Stimulated activated CD4-positive, alpha-beta T cell treated with anti-CD3 and anti-CD28 coated beads, Interleukin-1b, Interleukin-23, amount 100 ng/mL, for 1 hour (primary cell): ENCODE measurements at places on chromosomes 5 and 9.

DNA sequence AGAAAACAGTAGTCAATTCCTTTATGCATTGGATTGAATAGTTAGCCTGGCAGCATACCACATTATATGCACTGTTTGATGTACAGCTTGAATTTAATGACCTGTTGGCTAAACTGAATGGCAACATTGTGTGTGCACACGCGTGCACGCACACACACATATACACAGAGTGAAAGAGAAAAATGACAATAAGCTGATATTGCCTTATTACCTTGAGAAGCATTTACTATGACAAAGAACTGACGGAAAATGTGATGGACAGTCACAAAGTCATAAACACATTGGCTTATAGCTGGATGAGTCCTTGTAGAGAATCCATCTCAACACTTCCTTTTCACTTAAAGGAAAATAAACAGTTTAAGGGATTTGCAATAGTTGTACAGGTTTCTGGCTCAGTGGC lies 15.5 kb downstream of the JAKMIP2 start:
- no peak for DNase-seq

GRCh38 chr9:137326445-137327065 lies 24.5 kb upstream of the NRARP start:
- DNase-seq = no peak

DNA sequence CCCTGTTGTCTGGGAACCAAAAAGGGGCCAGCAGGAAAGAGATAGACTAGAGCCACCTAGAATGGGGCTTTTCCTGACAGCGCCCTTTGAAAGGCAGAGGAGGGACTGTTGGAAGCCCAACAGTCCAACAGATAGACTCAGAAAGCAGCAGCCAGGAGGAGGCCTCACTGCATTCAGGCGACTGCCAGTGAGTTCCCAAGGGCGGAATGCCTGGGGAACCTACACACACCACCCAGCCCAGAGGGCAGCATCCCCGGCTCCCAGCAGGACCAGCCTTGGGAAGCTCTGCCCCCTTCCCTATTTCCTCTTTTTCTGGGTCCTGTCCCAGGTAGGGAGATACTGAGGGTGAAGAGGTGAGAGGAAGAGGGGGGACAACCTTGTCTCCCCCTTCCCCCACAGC lies 192.4 kb upstream of the KLF4 start:
- DNase-seq = no peak

DNA sequence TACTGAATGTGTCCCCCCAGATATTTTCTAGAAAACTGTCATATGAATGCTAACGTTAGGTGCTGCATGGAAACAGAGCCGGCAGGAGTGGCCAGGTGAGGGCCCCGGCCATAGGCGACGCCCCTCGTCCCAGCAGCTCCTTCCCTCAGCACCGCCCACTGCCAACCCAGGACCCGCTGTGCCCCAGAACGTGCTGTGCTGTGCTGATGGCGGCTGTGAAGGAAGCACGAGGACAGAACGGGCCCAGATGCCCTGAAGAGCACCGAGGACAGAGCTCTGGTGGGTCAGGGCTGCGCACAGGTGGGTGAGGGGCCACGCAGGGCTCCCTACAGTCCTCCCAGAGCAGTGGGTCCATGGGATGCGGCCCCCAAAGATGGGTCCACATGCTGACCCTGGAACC lies 30.3 kb downstream of the LPCAT1 start:
- DNase-seq = no peak

DNA sequence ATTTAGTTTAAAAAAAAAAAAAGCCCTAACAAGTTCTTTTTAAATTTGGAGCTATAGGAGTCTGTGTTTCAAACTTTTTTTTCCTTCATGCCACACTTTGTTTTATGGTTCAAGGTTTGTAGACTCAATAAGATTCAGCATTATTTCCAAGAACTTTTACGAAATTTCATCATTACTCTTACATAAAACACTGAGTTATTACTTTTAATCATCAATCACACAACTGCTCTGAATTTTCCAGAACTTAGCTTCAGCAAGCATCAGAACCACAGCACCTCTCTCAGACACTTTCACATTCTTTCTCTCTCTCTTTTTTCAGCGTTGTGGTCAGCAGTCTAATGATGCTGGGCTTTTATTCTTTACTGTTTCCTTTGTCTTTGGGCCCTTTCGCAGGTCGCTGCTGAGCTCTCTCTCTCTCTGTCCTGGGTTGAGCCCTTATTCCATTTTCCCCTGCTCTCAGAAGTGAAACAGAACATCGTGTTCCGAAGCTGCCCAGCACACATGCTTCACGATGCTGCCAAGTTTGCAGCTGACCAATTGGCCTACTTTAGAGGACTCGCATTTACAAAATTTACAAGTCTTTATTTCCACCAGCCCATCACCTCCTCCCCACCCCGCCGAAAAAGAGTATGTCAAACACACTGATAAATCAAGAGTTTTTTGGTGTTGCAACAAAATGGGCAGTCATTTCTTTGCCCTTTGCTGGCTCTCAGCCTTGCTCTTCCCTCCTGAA lies 44.6 kb upstream of the PIK3R1 start:
- no peak for DNase-seq

DNA sequence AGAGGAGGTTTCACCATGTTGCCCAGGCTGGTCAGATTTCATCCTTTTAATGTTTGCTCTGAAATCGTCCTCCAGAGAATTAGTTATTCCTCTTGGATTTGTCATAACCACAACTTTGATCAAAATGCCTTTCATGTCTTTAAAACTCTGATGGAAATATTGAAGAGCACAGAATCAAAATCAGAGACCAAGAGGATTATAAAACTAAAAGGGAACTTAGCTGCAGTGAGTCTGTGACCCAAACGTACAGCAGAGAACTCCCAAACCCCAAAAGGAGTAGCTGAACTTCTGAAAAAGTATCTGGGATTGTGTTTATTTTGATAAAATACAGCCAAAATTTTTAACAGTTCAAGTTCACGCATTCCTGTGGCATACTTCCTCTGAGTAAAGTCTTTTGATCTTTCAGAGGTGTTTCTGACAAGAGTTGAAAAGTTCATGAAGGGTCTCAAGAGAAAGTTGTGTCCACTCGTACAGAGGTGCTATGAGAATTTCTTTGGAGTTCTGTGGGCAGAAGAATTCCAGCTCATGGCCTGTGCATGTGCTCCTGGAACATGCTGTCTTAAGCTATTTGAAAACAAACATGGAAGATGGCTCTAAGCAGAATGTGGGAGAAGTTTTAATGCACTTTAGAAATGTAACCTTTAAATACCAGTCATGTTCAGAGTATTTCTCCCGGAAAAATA lies 124.0 kb downstream of the ESM1 start:
- no peak for DNase-seq

- DNase-seq = no peak
These were observed 53.1 kb upstream of the TYRP1 start for GRCh38 chr9:12640016-12640587.

GRCh38 chr9:133360400-133361393 lies 4.3 kb downstream of the SURF2 start:
- DNase-seq = no peak

GRCh38 chr9:124479947-124480620 lies 27.1 kb downstream of the NR5A1 start:
- no peak for DNase-seq

DNA sequence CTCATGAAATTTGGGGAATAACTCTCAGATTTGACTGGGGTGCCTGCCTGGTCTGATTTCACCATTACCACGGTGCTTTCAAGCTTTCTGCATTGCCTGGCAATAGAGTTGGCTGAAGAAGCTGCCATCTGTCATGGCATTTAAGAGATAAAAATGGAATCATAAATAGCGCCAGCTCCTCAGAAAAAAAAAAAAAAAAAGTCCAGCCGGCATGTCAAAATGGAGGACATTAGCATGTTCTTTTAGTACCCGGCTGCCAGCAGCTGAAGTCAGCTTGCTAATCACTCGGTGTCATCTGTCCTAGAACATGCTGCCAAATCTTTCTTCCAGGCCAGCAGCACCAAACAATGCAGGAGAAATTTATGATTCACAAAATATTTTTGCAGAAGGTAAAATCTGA lies 57.7 kb upstream of the CER1 start:
- DNase-seq = no peak

- DNase-seq = no peak
These were observed 26.4 kb upstream of the STC2 start for GRCh38 chr5:173354645-173355044.

- no peak for DNase-seq
These were observed 181.3 kb downstream of the AUH start for GRCh38 chr9:91180240-91180929.

- no peak for DNase-seq
These were observed 122.8 kb upstream of the PPP1R26 start for GRCh38 chr9:135356796-135357195.

DNA sequence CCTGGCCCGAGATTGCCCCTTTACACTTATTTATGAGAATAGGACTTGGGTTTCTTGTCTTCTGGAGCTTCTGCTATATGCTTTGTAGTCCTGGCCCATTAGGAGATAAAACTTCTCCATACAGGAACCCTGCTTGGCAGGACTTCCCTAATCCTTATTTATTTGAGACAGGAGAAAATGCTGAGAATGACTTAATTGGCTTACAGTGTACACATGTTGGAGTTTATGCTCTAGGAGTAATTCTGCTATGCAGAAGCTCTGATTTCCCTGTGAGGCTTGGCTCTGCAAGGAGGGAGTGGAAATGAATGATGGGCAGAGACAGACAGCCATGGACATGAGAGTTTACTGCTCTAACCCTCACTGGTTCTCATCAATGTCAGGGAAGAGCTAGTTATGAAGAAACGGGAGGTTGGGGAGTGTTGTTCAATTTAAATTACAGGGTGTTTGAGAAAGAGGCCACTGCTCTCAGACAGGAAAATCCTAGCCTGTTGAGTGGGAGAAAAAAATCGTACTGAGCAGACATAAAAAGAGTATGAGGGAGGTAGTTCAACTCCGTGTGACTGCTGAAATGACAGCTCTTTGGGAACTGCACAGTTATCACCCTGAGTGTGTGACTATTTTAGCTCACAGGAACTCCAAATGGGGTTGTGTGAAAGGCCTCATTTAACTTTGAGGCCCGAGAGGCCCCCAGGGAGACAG lies 37.5 kb downstream of the ACTBL2 start:
- no peak for DNase-seq

GRCh38 chr9:81685763-81686613 lies 3.4 kb downstream of the TLE1 start:
- DNase-seq = no peak

DNA sequence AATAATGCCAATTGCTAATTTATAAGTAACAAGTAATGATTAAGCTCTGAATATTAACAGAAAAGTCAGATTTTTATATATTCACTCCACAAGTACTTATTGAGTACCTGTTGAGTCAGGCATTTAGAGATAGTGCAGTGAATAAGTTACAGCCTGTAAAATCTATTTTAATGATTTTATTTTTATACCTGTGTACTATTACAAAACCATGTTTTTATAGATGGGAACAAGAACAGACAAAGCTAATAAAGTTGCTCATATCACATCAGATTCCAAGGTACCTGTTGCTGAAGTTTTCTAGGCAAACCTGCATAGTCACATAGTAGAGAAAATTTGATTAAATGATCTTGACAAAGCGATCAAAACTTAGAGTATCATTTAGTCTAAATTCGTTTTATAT lies 623.7 kb downstream of the EFNA5 start:
- no peak for DNase-seq

DNA sequence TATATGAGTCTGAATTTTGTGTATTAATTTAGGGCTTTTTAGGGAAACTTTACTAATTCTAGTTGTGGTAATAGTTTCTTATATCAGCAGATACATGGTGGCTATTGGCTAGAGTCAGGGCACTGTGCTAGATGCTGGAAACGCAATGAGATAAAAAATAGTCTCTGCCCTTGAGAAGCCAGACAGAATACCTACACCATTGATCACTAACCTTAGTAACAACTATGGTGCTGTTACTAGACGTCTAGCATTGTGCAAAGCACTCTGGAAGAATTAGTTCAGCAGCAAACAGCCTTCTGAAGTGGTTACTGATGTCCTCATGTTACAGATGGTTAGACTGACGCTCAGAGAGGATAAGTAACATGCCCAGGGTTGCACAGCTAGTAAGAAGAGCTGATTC lies 61.8 kb downstream of the GDA start:
- DNase-seq = no peak

GRCh38 chr5:179250561-179251225 lies 94.6 kb downstream of the ADAMTS2 start:
- DNase-seq = no peak

- no peak for DNase-seq
These were observed 103.3 kb upstream of the ADAMTS19 start for GRCh38 chr5:129356846-129357245.

GRCh38 chr5:103258957-103259704 lies 568 bp downstream of the MACIR start:
- peak; percentile 30 for DNase-seq

GRCh38 chr9:76901801-76902200 lies 4.1 kb downstream of the PRUNE2 start:
- no peak for DNase-seq

- DNase-seq = no peak
These were observed 12.0 kb downstream of the TNC start for GRCh38 chr9:115106001-115106400.

DNA sequence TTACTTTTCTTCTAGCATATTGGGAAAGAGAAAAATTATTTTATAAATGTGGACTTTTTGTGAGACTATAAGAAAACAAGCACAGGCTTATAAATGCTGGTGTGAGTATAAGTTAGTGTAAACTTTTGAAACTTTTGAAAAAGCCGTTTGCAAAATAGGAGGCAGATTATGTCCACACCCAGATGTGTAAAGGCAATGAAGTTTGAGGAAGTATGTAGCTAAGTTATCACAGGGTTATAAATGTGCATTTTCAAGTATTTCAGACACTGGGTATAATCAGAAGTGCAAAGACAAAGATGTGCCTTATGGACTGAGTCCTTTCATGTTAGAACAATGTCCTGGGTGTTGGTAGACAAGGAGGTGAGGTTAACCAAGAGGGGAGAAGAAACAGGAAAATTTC lies 85.5 kb downstream of the ANXA1 start:
- no peak for DNase-seq

GRCh38 chr5:75823811-75824210 lies 106.6 kb upstream of the POC5 start:
- no peak for DNase-seq

- DNase-seq = no peak
These were observed 506.9 kb downstream of the ELAVL2 start for GRCh38 chr9:23319092-23319491.

DNA sequence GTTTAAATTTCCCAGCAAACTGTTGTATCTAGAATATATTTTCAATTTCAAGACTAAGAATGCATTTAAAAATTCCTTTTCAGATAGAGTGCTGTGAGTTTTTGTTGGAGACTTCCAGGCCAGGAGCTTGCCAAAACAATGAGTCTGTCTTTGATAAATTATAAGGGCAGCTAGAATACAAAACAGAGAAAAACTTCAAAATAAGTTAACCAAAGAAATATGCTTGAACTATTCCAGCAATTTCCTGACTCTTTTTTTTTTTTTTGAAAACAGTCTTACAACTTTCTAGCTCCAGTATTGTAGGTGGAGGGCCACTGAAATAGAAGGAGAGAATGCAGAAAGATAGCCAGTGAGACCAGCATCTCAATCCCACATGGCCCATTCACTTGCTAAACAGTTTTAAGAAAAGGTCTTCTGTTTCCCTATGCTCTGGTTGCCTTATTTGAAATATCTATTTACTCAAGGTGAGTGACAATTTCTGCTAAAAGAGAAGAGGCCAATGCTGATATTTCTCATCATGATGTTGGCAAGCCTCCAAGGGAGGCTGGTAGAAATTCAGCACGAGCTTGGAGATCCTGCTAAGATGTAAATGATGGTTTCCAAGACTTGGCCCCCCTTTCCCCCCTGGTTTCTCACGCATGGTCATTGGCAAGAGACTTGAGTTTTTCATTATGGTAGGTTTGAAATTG lies 103.2 kb downstream of the USP20 start:
- no peak for DNase-seq

GRCh38 chr5:37738057-37738691 lies 101.7 kb downstream of the GDNF start:
- no peak for DNase-seq
